Right ventricle myocardium superior (tissue), 1 donor: ENCODE measurements at places on chromosomes 1 and 21.

- DNase-seq: no peak
Measured at GRCh38 chr1:56758794-56759193, 60.4 kb downstream of the FYB2 start.

DNA sequence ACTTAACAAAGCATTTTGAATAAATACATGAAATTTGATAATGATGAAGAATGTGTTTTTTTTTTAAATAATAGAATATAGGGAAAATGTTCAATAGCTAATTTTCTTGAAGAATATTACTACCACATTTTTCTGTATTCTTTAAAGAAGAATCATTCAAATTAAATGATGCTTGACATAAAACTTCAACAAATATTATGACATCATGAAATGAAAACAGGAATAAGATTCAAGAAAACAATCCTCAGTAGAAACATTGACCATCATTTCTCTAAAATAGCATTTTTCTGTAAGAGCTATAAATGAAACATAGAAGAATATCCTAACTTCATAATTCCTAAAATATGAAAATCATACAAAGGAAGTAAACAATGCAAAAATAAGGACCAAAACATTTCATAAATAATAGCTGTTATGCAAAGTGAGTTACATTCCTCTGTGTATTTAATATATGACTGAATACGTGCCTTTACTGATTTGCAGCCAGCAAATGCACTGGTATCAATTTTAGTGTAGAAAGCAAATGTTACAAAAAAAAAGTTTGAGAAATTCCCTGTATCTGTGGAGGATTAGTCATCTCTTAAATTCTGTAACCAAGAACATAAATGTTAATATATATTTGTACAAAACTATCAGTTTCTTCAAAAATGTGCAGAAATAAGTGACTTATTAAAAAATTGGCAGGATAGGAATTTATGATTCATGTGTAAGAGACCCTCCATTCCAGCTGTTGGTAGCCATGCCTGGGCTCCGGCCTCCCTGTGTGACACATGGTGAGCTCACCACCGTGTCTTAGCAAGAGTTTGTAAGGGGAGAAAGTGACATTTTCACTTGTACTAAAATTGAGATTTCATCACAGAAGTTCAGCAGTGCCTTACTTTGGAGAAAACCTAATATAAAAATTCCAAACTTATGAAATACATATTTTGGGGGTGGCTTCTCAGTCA, 15.0 kb upstream of the PTPN14 start:
- no peak for DNase-seq

DNA sequence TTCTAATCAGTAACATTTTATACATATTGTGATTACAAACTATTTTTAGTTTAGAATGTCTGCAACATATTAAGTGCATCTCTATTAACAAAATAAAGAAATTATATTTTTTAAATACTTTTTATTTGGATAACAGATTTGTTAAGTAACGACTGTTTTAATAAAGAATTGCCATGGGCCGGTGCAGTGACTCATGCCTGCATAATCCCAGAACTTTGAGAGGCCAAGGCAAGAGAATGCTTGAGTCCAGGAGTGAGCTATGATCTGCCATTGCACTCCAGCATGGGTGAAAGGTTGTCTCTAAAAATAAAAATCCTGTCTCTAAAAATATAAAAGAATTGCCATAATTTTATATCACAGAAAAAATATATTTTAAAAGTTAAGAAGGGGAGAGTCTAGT, 4.1 kb downstream of the LRRIQ3 start:
- no peak for DNase-seq

DNA sequence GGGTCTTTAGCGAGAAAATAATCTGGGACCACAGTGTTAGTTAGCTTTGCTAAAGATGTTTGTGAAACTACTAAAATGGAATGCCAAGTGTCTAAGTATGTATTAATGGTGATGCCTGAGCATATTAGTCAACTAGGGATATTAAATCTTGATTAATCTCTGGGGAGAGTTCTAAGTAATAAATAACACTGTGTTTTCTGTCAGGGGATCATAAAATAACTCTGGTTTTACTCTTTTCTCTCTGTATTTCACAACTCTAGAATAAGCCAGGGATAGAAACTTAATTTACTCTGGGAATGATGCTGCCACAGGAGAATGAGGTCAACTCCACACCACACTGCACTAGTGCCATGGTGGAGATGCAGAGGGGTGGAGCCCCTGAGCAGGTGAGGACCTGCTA, 399.2 kb downstream of the PTBP2 start:
- no peak for DNase-seq

DNA sequence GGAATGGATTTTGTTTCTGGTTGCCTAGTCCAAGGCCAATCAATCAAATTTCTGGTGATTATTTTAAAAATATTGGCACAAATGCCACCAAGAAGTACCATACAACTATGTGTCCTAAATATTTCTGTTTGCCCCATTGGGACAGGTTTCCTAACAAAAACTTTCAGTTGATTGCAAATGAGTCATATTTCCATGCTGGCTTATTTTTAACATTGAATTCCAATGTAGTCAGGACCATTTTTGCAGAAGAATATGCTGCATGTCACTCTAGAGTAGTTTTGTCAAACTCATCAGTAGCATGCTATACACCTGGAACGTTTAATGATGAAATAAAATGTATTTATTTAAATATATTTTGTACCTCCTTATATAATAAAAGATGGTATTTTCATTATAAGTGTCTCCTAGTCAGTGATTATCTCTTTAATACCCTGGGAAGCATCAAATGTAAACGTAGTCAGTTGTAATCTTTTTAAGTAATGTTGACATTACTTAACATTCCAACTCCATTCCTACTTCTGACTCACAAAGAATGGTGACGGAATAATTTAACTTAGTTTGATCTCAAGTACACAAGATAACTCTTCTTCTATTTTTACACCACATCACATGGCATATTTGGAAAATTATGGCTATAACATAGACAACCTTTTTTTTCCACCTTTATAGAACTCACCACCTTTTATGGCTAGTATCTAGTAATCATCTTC, 39.0 kb upstream of the USH2A start:
- DNase-seq: no peak

DNA sequence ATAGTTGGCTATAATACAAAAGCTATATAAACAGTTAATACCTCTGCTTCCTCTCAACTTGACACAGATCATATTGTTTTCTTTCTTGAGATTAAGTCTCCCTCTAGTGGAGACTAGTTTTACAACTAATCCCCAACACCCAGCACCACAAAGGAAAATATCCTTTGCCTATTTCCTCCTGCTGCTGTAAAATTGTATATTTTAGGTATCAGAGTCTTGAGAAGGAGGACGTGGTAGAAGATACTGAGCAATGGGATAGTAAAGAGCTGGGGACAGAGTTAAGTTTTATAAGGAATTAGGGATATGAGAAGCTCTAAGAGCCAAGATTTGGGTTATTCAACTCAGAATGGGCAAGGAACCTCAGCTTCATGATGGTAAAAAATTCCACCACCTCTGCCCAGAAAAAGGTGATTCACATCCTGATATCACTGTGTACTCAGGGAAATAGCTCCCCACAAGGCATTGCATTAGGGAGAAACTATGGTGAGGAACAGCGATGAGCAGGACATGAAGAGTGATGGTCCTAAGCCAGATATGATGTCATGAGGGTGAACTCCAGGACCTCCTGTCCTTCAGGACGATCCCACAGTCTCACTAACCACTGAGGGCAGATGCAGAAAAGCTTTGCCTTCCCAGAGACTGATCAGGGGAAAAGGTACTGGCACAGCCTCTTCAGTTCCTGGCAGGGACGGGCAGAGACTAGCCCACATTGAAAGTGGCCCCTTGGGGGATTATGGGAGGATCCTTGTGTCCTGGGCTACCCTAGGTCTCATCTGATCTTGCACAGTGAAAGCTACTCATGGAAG, 14.7 kb upstream of the CFAP126 start:
- no peak for DNase-seq

- no peak for DNase-seq
Measured at GRCh38 chr1:29050166-29050565, 73.5 kb downstream of the TMEM200B start.

DNA sequence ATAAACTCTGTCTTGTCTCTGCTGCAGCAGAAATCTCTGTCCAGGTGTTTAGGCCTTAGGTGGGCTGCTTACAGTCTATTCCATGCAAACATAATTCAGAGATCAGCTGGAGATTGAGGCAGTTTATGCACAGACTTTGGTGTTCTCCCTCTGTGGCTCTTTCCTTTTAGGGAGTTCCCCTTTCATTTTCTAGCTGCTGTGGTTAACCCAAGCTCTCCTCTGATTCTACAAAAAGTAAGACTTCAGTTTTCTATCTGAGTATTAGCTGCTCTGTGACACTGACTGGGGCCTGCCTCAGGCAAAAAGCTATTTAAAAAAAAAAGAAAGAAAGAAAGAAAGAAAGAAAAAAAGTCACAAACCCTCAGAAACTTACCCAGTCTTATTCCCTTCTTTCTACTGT, 211.1 kb downstream of the CAMTA1 start:
- no peak for DNase-seq

GRCh38 chr1:83499998-83500397, 498.9 kb downstream of the TTLL7 start:
- DNase-seq: no peak

DNA sequence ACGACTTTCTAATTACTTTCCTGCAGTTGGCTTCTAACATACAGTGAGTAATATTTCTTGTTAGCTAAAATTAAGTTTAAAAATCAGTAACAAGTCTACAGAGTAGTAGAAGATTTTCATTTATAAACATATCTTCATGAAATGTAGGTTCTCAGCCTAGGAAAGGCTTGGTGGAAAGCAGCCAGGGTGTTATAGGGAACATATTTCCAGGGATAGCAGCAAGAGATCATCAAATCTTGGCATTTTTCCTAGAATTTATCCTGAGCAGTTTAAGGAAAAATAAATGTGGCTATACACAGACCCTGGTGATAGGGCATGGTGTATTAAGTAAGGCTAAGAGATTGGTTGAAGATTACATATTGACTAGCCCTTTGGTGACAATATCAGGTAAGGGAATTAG, 203.5 kb upstream of the NEGR1 start:
- no peak for DNase-seq

- DNase-seq: no peak
Measured at GRCh38 chr1:81232420-81232819, 568.3 kb upstream of the ADGRL2 start.

- no peak for DNase-seq
Measured at GRCh38 chr1:19128968-19129514, 81.0 kb downstream of the UBR4 start.

DNA sequence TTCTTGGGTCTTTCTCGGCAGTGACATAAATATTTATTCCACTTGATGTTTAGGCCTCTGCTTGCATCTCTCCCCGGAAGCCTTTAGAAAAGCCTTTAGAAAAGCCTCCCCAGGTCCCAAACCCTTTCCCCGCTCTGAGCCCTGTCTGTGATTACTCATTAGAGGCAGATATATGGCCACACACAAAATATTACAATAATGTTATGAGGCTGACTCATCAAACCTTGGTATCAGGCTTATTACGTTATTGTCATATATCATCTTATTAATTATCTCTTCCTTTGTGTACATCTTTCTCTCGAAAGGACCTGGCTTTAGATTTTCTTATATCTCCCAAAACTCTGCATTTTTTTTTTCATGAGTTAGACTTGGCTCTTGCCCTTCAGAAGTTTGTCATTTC, 69.5 kb downstream of the FGGY start:
- DNase-seq: no peak

- no peak for DNase-seq
Measured at GRCh38 chr1:164577291-164577690, 18.3 kb downstream of the PBX1 start.

- no peak for DNase-seq
Measured at GRCh38 chr1:202567738-202568137, 142.5 kb downstream of the SYT2 start.

- no peak for DNase-seq
Measured at GRCh38 chr1:101748077-101748476, 248.6 kb downstream of the OLFM3 start.

- no peak for DNase-seq
Measured at GRCh38 chr1:46512135-46512791, 22.6 kb downstream of the DMBX1 start.

DNA sequence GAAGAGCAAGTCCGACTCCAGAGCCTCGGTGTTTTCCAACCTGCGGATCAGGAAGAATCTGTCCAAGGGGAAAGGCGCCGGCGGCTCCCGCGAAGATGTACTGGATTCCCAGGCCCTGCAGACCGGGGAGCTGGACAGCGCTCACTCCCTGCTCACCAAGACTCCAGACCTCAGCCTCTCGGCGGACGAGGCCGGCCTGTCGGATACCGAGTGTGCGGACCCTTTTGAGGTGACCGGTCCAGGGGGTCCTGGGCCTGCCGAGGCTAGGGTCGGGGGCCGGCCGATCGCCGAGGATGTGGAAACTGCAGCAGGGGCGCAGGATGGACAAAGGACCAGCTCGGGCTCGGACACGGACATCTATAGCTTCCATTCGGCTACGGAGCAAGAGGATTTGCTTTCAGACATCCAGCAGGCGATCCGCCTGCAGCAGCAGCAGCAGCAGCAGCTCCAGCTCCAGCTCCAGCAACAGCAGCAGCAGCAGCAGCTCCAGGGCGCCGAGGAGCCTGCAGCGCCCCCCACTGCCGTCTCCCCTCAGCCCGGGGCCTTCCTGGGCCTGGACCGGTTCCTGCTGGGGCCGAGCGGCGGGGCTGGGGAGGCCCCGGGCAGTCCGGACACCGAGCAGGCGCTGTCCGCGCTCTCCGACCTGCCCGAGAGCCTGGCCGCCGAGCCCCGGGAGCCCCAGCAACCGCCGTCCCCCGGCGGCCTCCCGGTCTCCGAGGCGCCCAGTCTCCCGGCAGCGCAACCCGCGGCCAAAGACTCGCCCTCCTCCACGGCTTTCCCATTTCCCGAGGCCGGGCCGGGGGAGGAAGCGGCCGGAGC, 827 bp downstream of the FMN2 start:
- DNase-seq: peak; percentile 40

- no peak for DNase-seq
Measured at GRCh38 chr1:246450611-246451251, 56.3 kb downstream of the SMYD3 start.

DNA sequence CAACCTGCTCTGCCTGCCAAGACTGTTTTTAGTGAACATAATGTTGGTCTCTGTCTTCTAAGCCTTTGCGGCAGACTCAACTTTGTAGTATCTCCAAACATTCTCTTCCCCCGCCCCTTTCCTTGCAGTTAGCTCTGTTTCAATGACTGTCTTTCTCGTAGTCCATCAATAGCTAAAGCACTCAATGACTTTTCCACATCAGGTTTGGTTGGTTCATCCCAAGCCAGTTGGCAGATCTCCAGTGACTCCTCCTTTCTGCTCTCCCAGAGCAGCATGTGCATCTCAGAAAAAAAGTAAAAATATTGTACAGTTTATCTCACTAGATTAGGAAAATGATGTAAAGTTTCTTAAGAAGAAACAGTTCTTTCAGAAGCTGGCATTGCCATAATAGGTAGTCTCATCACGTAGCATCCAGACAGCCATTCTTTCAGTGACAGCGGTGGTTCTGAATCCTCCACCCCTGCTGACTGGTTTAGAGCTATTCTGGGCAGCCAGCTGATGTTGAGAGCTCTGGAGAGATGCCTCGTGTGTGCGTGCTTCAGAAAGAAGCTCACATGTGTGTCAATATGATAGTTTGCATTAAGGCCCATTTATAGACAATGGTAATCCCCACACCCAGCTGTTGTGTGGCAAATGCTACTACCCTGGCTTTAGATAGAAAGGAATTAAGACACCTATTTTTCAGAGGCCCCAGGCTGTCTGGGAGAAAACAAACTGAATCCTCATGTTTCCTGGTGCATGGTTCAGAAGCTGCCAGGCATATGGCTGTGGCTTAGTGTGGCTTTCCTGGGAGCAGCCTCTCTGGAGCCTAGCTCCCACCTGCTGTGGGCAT, 53.2 kb downstream of the CNN3 start:
- no peak for DNase-seq
